ENCODE measurements at places on chromosomes 7 and 10.
A peak's percentile ranks its signal among the peaks of the same experiment; 100 is the strongest.

DNA sequence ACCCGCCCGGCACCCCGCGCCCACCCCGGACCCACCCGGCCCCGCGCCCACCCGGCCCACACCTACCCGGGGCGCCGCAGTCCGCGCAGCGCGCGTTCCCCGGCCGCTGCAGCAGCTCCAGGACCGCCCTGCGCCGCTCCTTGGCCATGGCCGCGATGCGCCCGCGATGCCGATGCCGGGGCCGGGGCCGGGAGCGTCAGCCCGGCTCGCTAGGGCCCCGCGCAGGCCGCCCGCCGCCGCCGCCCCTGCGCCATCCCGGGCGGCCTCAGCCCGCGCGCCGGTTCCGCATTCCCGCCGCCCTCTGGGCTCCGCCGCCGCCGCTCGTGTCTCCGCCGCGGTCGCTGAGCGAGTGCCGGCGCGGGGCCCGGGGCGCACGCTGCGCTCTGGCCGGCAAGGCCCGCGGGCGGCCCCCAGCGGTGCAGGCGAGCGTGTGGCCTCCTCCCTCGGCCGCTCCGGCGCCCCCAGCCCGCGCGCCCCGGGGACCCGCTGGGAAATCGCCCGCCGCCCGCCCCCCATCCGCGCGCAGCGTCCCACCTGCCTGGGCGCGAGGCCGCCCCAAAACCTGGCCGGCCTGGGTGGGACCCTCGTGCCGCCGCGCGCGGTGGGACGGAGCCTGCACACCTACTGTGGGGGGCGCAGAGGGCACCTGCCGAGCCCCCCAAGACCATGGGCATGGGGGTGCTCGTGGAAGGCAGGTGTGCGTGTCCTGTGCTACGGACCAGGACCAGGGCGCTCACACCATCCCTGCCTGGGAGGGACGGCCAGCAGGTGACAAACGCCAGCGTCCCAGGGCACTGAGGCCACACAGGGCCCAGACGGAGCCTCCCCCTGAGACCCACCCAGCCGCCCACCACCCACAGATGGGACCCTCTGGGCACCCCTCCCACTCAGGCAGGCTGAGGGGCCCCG lies at the start of gene ADAP1:
Gene ADAP1 (minus strand): TSS at position 351 of the 909 bp plus-strand sequence. CDS start 203 bp downstream, at position 148.
- DNase-seq: peak; percentile 43

GRCh38 chr10:131032329-131033165 lies 279.0 kb downstream of the TCERG1L start:
- no peak for DNase-seq

DNA sequence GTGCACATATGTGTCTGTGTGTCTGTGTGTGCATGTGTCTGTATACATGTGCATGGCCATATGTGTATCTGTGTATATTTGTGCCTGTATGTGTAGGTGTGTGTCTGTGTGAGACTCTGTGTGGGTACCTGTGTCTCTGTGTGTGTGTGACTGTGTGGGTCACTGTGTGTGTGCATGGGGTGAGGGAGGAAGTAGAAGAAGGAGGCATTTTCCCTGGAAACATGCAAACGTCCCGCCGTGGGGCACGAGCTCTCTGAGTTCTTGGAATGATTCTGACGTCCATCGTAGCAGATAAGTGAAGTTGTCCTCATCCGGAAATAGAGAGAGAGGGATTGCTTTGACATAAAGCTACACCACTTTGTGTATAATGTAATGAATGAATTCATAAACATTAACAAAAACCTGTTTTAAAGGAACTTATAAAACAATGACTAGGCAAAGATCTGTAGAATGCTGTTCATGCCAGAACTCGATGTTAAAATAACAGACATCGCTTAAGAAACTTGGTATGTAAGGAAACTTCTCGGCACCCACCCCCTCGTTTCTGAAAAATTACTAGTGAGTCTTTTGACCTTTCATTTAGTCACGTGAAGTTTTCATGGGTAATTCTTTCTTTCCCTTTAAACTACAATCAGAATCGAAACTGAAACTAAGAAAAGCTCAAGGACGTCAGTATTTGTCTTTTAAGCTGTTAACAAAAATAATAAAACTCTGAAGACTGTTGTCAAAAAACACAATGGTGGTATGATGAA lies 43.6 kb upstream of the KLF6 start:
- no peak for DNase-seq

- DNase-seq: no peak
Observed at GRCh38 chr10:132722394-132723329, 63.3 kb downstream of the NKX6-2 start.

DNA sequence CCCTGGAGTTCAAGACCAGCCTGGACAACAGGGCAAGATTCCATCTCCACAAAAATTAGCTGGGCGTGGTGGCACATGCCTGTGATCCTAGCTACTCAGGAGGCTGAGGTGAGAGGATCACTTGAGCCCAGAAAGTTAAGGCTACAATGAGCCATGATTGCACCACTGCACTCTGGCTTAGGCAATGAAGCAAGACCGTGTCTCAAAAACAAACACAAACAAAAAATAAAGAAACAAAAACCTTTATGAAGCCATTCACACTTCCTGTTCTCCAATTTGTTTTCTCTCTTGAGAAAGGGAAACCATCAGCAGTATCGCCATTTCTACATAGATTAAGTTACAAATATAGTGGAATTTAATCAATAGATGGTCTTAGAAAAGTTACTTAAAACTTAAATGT lies 19.8 kb downstream of the YME1L1 start:
- DNase-seq: no peak

GRCh38 chr10:91643700-91644099 lies 10.8 kb upstream of the PPP1R3C start:
- no peak for DNase-seq

DNA sequence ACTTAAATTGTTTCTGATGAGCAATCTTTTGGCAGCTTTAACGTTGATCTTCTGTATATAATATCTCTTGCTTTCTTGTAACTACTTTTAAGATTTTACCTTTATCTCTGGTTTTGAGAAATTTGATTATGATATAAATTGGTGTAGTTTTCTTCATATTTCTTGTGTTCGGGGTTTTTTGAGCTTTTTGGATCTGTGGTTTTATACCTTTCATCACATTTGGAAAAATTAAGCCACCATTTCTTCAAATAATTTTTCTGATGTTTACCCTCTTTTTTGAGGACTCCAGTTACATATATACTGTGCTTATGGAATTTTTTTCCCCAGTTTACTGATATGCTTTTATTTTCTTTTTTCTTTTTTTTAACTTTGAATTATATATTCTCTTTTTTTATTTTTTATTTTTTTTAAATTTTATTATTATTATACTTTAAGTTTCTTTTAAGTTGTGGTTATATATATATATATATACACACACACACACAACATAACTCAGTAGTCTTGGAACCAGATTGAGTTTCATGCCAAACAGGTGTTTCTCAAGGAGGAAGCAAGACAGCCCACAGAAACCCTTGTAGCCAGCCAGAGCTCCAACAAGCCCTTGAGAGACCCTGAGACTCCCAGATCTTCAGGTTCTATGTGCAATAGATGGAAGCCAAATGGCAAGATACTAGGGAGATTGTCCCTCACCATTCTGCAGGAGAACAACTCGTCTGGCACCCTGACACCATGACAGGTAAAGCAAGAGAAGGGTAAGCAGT lies 27.5 kb upstream of the NME8 start:
- no peak for DNase-seq

DNA sequence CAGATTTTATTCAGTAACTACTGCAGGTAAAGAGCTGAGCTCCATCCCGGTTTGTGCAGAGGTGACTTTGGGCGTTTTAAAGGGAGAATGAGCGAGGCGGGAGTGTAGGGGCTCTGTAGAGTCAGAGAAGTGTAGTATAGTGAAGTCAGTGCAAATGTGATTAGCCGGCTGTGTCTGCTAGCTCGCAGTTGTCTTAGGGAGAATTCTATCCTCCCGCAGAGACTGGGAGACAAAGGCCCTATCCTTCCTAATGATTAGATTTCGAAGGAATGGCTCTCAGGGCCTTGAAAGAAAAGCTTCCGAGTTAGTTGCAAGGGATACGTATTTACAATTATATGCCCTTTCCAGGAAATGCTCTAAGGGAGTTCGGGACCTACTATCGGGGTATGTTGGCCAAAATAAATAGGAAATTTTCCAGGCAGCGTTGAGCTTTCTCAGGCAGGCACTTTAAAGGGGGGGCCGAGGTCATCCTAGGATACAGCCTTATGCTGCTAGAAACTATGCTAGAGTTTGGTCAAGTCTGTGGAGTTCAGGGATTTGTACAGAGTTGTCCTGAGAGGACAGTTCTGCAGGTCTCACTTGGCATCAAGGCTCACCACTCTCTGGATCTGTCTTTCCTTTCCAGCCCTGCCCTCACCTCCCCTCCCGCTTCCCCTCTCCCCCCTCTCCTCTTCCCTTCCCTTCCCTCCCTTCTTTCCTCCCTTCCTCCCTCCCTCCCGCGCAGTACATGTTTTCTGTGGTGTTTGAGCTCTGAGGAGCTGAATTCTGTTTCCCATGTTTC lies 825 bp downstream of the MRPL32 start:
- DNase-seq: no peak

DNA sequence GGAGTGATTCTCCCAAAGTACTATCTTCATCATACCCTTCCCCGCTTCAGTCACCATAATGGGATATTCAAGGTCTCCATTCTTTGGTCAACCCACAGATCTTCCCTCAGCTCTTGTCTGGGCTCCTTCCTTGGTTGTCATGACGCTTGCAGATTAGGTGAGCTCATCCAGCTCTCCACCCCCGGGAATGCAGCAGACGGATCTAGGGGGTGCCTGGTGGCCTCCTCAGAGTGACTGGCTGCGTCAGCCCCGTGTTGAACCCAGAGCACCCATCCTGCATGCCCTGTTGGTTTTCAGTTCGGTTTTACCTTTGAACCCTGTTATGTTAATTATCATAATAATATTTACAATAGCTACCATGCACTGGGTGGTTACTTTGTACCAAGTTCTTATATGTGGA lies 6.4 kb downstream of the NEURL1 start:
- DNase-seq: no peak

- no peak for DNase-seq
Observed at GRCh38 chr10:123624086-123624485, 42.1 kb upstream of the GPR26 start.

DNA sequence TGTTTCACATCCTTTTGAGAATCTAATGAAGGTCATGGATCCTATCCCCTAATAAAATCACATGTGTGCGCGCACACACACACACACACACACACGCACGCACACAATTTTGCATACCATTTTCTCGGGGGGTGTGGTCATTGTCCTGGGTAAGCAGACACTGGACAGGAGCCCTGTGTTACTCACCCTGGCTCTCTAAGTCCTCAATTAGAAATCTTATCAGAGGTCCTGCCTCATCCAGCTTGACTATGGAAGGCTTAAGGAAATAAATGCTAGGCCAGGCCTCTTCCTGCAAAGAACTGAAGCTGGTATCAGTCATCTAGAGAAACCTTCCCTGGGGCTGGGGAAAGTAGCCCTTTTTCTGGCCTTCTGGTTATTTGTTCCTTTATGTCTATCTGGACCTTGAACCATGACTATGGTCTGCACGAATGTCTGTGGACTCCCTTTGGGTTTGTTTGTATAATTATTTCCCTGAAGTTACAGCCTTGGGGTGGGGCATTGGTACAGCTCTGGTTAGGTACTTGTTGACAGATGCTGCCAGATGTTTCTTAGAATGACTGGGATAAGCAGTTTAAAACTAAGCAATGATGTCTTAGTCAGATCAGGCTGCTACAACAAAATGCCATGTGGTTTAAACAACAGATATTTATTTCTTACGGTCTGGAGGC lies 208.5 kb downstream of the CCDC3 start:
- no peak for DNase-seq

GRCh38 chr7:130277763-130278643 lies 11.3 kb downstream of the CPA2 start:
- no peak for DNase-seq

GRCh38 chr7:99040104-99040958 lies 103.6 kb downstream of the SMURF1 start:
- peak; percentile 81 for DNase-seq

GRCh38 chr10:84257343-84258020 lies 12.6 kb downstream of the RGR start:
- no peak for DNase-seq

- no peak for DNase-seq
Observed at GRCh38 chr7:90642978-90643377, 46.9 kb downstream of the CDK14 start.

- no peak for DNase-seq
Observed at GRCh38 chr10:80406204-80406603, 2.1 kb upstream of the PRXL2A start.

DNA sequence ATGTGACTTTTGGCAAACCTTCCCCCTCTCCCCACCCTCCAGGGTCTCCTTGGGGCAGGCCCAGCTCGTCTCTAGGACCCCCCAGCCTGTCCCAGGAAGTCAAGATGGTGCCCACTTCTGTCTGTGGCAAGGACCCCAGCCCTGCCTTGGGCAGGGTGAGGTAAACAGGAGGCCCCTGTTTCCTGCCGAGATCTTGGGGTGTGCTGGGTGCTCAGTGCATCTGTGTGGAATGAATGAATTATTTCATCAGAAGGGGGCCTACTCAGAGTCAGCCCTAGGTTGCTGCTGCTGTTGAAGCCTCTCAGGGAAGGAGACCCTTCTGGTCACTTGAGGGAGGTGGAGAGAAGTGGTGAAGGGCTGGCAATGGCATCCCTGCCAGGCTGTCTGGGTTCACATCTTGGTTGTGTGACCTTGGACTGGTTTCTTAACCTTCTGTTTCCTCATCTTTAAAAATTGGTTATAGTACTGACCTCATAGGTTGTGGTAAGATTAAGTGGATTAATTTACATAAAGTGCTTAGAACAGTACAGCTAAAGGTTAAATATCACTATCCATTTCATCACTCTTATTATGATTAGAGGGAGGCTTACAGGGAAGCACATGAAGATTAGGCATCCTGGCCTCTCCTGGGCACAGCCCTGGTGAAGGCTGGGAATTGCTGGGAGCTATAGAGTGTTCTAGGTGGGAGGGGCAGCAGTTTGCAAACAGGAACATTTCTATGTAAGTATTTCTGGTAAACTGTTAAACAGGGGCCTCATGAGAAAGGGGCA lies 67.7 kb downstream of the ZMIZ1 start:
- DNase-seq: no peak

GRCh38 chr7:157485361-157485831 lies 148.6 kb downstream of the DNAJB6 start:
- DNase-seq: no peak

- no peak for DNase-seq
Observed at GRCh38 chr7:9889554-9889953, 1084.1 kb upstream of the PHF14 start.

DNA sequence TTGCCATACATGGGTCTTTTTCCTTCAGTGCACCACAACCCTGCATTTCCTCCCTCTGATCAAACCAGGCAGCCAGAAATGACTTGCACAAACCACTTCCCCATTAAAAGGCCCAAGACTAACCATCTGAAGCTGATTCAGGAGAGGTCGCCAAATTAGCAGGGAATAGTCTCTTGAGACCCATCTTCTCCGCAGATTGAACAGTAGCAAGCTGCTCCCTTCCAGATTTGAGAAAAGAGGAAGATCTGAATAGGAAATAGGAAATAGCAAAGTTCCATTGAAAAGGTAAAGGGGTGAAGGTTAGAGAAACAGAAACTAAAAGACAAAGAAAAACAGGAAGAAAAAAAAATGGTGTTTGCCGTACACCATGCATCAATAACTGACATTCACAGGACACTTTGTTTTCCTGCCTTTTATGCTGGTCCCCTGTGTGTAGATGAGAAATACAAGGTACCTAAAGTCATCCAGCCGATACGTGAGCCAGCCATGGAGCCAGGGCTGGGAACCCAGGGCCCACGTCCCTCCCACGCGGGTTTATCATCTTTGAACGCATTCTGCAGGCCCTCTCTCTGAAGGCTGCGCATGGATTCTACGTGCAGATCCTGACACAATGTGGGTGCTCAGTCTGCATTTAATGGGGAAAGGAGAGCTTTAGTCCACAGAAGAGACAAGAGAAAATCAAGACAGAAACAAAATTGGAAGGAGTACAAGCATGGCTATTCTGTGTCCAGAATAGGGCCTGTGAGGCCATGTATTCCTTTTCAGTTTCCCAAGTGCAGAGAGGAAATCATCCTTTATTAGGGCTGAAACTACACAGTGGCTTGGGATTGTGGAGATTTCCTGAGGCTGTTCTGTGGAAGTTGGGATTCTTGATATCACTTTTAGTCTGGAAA lies 268.4 kb upstream of the NPVF start:
- peak; percentile 8 for DNase-seq
